Astrocyte of the spinal cord (primary cell): ENCODE measurements at places on chromosomes 16 and 17.
A peak's percentile ranks its signal among the peaks of the same experiment; 100 is the strongest.

GRCh38 chr16:84562174-84562815, 55.6 kb downstream of the COTL1 start:
- DNase-seq = no peak

DNA sequence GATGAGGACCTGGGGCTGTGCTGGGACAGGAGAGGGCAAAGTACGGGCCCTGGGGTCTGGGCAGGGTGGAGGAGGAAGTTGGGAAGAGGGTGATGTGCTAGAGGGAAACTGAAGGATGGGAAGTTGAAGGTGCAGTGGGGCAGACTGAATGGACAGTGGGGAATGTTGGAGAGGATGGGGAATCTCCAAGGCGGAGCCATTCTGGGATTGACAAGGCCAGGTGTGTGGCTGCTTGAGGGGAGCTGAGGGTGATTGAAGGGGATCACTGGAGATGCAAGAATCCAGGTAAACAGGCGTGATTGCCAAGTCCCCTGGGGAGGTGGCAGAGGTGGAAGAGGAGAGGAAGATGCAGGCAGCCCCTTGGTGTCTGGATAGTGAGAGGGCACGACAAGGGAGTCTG, 8.5 kb upstream of the HSD3B7 start:
- DNase-seq = no peak

- DNase-seq = no peak
Measured at GRCh38 chr16:29030086-29030840, 45.4 kb downstream of the LAT start.

- peak; percentile 98 for DNase-seq
Measured at GRCh38 chr17:45371414-45372324, 54.8 kb upstream of the MAP3K14 start.

DNA sequence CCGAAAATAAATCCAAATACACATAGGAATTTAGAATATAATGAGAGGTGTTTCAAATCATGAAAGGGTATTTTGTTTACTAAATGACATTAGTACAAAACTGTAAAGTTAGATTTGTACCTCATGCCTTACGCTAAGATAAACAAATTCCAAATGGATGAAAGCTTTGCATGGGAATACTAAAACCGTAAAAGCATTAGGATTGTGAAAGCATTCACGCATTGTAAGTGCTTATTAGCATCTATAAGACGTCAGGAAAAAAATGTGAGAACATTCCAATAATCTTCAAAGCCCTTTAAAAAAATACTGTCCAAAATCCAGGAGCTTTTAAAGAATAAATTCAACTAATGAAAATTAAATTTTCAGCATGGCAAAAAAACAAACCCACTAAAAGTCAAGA, 24.8 kb upstream of the ALOX15 start:
- DNase-seq = no peak

GRCh38 chr16:56609463-56609921, 1.1 kb downstream of the MT2A start:
- DNase-seq = peak; percentile 92

GRCh38 chr17:371583-371982, 19.0 kb upstream of the RPH3AL start:
- no peak for DNase-seq

GRCh38 chr17:81912441-81913309, 1.5 kb upstream of the PCYT2 start:
- DNase-seq = no peak

DNA sequence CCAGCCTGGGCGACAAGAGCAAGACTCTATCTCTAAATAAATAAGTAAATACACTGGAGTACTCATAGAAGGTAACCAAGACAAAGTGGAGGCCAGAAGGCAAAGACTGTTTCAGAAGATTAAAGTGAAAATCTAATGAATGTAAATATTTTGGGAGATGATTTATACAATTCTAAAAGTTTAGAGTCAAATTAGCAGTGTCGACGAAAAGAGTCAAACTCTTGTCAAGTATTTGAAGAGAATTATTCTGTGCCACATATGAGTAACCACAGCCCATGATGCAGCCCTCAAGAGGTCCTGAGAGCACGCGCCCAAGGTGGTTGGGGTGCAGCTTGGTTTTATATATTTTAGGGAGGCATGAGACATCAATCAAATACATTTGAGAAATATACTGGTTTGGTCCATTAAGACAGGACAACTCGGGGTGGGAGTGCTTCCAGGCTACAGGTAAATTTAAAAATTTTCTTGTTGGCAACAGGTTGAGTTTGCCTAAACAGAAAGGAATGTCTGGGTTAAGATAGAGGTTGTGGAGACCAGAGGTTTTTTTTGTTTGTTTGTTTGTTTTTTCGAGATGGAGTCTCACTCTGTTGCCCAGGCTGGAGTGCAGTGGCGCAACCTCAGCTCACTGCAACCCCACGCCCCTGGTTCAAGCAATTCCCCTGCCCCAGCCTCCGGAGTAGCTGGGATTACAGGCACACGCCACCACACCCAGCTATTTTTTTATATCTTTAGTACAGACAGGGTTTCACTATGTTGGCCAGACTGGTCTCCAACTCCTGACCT, 3.5 kb downstream of the CFDP1 start:
- no peak for DNase-seq

- no peak for DNase-seq
Measured at GRCh38 chr17:79315358-79316105, 240.9 kb downstream of the ENGASE start.

DNA sequence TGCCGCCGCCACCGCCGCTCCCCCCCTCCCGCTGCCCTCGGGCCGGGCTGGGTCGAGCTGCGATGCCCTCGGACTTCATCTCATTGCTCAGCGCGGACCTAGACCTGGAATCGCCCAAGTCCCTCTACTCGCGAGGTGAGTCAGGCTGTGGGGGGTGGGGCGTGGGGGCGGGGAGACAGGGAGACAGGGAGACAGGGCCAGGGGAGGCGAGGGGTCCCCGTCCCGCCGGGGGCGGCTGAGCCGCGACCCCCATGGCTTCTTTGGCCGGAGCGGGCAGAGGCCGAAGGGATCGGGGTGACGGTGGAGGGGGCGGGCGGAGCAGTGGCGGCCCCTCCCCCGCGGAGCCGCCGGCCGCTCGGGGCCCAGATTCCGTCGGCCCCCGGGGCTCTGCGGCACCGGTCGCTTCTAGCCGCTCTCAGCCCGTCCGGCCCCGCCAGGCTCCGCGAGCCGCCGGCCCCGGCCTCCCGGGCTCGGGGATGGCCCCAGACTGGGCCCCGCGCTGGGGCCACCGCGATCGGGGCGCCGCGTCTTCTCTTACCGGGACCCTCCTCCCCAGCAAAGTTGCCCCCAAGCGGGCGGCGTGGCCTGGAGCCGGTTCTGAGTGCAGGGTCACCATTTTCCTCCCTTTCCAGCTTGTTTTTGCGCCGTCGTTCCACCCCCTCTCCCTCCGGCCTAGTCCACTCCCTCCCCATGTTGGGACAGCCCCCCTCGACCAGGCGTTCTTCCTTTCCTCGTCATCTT, 644 bp downstream of the NFAT5 start:
- peak; percentile 41 for DNase-seq

DNA sequence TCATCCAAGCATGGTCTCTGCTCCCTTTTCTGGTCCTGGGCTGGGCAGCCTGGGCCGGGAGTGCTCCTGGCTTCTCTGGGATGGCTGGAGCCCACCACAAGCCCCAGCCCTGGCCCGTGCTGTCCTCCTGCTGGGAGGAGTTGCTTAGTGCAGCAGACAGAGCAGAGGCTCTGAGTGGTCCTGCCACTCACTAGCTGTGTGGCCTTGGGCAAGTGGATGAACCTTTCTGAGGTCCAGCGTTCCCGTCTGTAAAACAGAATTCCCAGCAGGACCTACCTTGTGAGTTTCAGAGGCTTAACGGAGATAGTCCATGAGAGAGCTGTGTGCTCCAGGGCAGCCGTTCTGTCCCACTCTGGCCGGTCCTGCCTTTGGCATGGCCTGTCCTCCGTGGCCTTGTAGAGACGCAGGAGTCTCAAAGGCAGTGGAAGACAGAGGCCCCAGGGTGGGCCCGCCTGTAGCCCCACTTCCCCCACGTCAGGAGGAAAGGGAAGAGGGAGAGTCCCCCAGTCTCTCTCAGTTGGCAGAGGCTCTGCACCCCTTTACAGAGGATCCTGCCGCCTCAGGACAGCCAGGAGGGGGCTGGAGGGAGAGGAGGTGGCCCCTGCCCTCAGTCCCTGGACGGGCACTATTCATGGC, 7.8 kb downstream of the MYO15B start:
- no peak for DNase-seq

GRCh38 chr17:34760931-34761495, 181.6 kb downstream of the TMEM132E start:
- DNase-seq = no peak

GRCh38 chr16:79211586-79211985, 389.0 kb downstream of the MAF start:
- no peak for DNase-seq

- no peak for DNase-seq
Measured at GRCh38 chr16:30372725-30373124, 1.9 kb upstream of the MYL11 start.
